ENCODE measurements at places on chromosomes 4 and X.

- no peak for DNase-seq
Measured at GRCh38 chr4:32988165-32988811, 2268.1 kb downstream of the PCDH7 start.

- no peak for DNase-seq
Measured at GRCh38 chr4:6338175-6338950, 68.7 kb downstream of the WFS1 start.

GRCh38 chr4:121088867-121089266 is 16.5 kb upstream of the NDNF start:
- DNase-seq, result no peak

- DNase-seq, result no peak
Measured at GRCh38 chr4:184331268-184331995, 113.8 kb upstream of the ENPP6 start.

All from substantia nigra (tissue), 51 donors.